Fibroblast of villous mesenchyme (primary cell): ENCODE measurements at places on chromosomes 7 and 10.

- DNase-seq: no peak
Measured at GRCh38 chr10:21092683-21093524, 195.8 kb upstream of the NEBL start.

GRCh38 chr10:116756277-116756676 is 13.9 kb upstream of the HSPA12A start:
- DNase-seq: no peak

GRCh38 chr7:42045961-42046360 is 191.0 kb downstream of the GLI3 start:
- DNase-seq: no peak

- DNase-seq: peak; percentile 28
Measured at GRCh38 chr7:48244864-48245271, 73.6 kb downstream of the ABCA13 start.

DNA sequence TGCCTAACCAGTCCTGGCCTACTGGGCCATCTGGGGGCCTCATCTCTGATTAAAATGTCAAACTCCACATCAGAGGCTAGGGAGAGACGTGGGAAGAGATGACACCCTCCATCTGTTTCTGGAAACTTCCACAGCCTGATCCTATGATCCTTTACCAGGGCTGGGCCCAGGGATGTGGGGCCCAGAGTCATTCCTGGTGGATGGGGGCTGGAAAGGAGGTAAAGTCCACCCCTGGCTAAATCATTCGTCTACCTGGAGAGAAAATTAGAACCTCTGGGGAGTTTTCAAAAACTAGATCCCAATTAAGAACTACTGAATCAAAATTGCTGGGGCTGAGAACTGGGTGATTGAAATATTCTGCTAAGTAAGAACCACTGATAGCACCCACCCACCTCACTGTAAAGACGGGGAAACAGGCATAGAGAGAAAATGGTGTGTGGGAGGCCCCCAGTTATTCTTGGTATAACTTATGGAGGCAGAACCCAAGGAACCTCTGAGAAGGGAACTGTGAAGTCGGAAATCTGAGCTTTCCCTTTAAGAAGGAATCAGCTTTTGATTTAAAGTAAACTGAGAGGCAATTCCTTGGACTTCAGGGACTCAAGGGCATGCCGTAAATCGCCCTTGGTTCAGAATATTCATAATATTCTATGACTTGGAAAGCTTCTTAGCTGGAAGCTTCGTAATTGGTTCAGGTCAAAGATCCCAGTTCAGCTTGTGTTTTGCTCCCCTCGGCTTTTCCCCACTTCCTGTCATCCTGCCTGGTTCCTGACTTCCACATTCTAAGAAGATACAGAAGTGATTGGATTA is 53.1 kb downstream of the PRKAG2 start:
- no peak for DNase-seq

GRCh38 chr7:104960741-104961448 is 53.1 kb upstream of the KMT2E start:
- DNase-seq: peak; percentile 44

- DNase-seq: no peak
Measured at GRCh38 chr7:96316949-96317348, 4.9 kb downstream of the SLC25A13 start.

GRCh38 chr7:50475340-50475739 is 25.2 kb upstream of the FIGNL1 start:
- DNase-seq: no peak

DNA sequence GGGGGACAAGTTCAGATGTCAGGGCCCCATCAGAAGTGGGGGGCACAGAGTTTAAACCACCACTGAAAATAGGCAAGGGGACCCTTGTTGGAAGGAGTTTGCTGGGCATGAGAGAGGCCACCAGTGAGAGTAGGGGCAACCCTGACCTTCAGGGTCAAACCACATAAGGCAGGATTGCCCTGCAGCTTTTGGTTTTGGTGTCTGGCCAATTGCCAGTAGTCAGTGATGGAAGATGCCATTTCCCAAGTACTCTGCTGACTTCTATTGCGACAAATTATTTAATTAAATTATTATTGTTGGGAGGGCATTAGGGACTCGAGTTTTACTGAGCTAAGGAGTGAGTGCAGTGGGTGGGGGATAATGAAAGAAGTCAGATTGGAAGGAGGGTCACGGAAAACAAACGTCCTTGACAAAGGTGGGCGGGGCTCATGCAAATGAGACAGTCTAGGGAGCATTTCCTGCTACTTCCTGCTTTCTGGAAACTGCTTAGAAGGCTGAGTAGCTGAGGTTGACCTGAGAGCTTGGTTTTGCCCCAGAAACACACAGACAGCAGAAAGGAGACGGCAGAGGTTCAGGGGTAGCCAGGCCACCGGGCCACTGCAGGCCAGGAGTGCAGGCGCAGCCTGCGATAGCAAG is 74.2 kb upstream of the ANLN start:
- DNase-seq: no peak

DNA sequence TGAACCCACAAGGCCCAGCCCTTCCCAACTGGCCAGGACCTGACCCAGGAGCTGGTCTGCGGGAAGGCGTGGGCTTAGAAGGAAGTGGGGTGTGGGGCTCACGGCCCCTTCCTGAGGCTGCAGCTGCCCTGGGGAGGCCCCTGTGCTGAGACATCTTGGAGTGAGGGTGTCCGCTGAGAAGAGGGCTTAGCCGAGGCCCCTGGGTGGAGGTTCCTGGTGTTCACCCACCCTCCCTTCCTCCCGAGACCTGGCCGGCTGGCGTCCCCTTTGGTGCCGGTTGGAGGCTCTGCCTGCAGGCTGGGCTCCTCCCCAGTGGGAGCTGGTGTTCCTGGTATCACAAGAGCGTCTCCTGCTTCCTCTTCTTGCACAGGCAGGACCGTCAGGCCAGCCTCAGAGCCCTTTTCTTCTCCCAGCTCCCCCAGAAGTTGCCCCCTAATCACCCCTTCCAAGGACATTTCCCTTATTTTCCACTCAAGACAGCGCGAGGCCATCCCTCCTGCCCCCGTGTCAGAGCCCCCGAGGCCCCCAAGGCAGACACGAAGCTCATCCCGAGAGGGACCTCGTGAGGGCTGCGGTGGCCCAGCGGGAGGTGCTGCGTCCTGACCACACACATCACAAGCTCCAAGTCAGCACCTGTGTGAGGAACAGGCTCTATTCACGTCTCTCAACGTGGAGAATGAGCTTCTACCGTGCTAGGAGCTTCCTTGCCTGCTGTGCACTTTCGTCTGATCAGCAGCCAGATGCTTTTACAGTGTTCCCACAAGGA is 25.1 kb upstream of the FAM20C start:
- DNase-seq: no peak

- DNase-seq: no peak
Measured at GRCh38 chr7:64558323-64558705, 4.6 kb downstream of the ZNF680 start.

DNA sequence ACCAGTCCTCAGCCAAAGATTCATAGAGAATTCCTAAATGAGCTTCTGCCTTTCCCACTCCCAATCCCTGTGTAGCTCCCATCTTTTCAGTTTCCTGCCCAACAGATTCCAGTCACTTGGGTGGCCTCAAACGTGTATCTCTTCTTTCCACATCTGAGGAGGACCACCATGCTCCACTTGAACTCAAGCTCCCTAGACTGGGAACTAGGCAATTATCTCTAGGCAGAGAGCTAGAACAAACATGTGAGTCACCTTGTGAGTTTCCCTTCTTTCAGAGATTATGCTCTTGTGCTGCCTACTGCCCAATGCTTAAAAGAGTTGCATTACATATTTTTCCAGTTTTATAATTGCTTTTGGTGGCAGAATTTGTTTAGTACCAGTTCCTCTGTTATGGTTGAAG is 178.0 kb downstream of the MDFIC start:
- peak; percentile 69 for DNase-seq

DNA sequence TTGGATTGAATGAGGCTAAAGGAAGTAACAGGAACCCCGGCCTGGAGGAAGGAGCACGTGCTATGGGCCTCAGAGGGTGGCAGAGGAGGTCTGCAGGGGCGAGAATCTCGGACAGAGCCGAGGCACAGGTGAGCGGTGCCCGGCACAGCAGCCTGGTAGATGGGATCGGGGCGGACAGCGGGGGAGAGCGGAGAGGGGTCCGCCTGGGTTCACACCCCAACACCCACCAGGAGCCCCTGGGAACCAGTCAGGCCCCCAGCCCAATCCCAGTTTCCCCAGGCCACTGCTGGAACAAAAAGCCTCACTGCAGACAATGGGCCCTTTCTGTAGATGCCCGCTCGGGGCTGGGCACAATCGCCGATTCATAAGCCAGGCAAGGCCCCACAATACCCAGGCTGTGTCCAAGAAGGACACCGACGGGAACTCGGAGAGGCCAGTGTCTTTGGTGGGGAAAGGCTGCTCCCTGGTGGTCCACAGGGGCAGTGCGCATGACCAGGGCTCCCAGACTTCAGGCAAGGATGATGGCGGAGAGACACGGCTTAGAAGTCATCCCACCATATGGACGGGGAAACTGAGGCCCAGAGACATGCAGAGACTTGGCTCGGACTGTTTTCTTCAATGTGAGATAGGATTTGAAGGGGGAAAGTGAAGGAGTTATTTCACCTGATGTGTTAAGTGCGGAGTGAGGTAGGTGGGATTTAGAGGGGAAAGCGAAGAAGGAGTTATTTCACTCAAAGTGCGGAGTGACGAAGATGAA is 106.9 kb upstream of the GPR26 start:
- DNase-seq: peak; percentile 46

DNA sequence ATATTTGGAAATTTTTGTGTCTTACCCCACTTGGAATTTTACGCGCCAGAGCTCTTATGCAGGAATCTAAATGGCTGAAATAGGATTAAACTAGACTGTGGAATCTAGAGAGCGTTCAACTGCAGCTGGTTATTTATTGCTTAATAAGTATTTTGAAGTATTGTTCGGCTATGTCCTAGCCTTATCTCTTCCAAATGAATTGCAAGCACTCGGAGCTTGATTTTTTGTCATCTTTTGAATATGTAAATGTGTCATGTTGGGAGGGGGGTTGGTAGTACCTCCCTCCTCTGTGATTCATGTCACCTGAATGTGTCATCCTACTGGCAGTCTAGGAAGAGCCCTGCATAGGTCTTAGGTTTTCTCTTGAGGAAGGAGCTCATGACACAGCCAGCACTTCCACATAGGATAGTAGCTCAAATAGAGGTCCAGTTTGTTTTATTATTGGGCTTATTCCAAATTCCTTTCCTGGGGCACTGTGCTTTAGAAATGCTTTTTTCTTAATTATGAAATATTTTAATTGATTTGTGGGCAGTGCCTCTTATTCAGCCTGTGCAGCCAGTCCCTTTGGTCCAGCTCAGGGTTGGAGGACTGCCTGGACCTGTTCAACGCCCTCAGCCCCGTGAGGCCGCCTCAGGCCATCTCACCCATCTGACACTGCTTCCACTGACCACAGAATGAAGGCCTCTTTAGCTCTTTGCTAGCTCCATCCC is 22.5 kb upstream of the TRIL start:
- no peak for DNase-seq

DNA sequence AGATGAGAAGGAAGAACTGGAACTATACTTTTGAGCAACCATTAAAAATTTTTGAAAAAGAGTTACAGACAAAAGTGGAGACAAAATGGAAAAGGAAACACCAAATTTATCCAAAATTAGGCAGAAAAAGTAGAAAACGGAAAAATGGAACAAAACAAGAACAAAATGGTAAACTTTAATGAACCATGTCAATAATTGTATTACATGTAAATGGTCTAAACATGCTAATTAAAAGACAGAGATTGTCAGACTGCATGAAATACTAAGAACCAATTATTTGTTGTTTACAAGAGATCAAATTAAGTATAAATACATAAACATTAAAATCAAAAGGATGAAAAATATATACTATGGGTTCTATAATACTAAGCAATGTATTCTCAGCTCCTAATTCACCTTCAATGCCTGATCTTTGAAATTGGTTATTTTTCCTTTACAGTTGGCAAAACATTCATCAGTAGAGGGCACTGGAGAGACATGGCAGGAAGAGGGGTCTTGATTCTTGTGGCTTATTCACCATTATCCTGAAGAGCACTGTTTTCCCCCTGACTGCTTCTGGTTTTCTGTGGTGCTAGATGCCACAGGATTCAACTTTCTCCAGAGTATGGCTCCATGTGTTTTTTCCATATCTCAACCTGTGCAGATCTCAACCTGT is 124.9 kb downstream of the ELFN1 start:
- no peak for DNase-seq

- DNase-seq: no peak
Measured at GRCh38 chr10:17648243-17649035, 4.5 kb downstream of the STAM start.

DNA sequence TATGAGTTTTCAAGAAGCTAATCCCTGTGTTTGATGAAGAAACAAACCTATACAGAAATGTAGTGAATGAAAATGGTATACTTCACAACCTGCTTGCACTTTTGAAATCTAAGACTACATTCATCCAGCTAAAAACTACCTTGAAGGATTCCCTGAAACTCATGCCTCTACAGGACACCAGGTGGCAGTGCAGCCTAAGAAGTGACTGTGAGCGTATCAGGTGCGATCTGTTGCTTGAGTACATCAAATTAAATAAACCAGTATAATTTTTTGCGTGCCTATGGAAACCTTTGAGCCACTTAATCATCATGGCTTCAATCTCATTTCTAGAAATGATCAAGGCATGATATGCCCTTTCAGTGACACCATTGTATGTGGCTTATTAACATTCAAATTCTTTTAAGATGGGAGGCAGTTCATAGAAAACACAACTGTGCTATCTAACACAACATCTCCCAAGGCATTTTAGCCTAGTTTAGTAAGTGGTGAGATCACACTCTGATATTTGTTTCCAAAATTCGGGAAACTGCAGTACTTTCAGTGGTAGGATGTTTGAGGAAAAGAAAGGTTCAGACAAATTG is 57.4 kb downstream of the PPP1R17 start:
- DNase-seq: peak; percentile 64

GRCh38 chr10:61406242-61406641 is 46.9 kb downstream of the TMEM26 start:
- no peak for DNase-seq

GRCh38 chr10:28375399-28376354 is 72.8 kb upstream of the MPP7 start:
- DNase-seq: no peak

GRCh38 chr7:149772241-149772955 is 990 bp downstream of the ZNF467 start:
- DNase-seq: no peak

DNA sequence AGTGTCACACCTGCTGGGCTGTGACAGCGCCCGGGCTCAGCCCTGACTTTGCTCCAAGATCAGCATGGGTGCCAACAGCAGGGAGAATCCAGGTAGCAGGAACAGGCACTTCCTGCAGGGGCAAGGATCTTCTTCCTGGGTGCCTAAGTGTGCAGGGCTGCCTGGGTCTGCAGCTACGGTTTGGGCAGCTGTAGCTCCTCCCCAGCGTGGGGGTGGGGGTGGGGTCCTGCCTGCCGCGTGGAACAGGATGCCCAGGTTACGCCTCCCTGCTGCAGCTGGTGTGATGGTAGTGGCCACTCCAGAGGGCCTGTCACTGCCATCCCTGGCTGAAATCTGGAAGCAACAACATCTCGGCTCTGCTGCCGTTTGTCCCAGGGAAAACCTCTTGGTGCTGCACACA is 269.3 kb downstream of the DNAJB6 start:
- no peak for DNase-seq

DNA sequence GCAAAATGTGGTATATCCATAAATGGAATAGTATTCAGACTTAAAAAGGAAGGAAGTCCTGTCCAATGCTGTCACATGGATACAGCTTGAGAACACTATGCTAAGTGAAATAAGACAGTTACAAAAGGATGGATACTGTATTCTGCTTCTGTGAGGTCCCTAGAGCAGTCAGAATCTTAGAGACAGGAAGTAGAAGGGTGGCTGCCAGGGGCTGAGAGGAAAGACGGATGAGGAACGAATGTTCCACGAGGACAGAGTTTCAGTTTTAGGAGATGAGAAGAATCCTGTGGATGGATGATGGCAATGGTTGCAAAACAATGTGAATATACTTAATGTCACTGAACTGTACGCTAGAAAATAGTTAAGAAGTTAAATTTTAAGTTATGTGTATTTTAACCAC is 3.8 kb downstream of the PRKCQ start:
- no peak for DNase-seq
